ENCODE measurements at places on chromosomes 13 and 19. TPM values are rescaled to one million over a fixed set of nuclear protein-coding genes. Genes with fewer than 3 reads are reported as not detected.

DNA sequence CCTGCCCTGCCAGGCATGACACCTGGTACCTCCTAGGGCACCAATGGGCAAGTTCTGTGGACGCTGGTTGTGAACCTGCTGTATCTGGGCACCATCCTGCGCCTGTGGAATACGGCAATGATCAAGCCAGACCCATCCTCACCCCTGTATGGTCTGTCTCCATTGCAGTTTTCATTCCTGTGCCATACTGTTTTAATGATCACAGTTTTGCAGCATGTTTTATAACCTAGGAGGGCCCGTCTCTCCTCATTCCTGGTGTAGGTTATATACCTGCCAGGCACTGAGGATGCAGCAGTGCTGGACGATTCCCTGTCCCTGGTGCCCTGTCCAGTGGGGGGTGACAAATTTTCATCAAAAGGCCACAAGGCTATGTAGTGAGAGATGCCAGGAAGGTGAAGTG lies 5.6 kb downstream of the TBC1D17 start:
- no peak for DNase-seq

DNA sequence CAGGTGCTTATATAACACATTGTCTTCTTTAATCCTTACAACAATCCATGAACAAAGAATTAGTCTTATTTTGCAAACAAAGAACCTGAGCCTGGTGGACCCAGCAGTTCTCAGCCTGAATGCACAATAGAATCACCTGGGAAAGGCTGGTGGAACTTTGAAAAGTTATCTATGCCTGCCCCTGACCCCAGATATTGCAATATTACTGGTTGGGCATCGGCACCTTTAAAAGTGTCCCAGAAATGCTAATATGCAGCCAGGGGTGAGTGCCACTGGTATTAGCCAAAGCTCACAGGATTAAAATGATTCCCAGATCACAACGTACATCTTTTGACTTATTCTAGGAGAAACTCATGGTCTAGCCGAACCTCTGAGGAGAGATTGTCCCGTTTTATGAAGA lies 268.8 kb downstream of the KLF5 start:
- no peak for DNase-seq

DNA sequence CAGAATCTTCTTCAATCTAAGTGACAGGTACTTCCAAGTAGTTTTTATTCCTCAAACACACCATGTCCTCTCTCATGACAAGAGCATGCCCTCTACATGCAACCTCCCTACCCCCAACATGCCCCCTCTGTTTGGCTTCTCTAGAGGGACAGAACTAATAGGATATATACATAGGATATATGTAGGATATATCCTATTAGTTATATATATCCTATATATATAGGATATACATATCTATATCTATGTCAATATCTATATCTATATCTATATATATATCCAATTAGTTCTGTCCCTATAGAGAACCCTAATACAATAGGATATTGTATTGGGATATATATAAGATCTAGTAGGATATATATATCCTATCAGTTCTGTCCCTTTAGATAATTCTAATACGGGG lies 701.9 kb upstream of the MIR17HG start:
- no peak for DNase-seq

The CD37 gene
- total RNA-seq: not detected

The PSG11 gene
- not detected for total RNA-seq
